ENCODE measurements at places on chromosomes 13 and 19.

- DNase-seq, result no peak
These were observed 157.7 kb downstream of the ZNF536 start for GRCh38 chr19:30529876-30530275.

- DNase-seq, result no peak
These were observed 599 bp upstream of the ARHGEF7 start for GRCh38 chr13:111114362-111115060.

GRCh38 chr19:58380037-58380661, 681 bp downstream of the ZNF837 start:
- peak; percentile 10 for DNase-seq

DNA sequence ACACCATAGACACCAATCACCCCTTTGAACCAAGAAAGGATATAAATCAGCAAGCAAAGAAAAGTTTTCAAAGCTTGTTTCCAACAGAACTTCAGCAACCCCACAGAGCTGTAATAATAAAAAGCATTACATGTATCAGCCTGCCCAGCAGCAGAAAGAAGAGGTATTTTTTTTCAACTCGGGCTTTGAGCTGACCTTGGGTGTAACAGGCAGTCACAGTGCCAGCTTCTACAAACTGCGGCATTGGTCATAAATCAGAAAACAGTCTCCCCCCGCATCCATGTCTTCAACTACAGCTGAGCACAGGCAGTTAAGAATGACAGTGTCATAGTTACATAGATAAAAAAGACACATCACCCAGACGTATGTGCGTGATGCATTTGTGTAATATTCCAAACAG, 671.0 kb upstream of the SLITRK1 start:
- no peak for DNase-seq

- no peak for DNase-seq
These were observed 822.5 kb upstream of the SLITRK5 start for GRCh38 chr13:86848716-86849115.

DNA sequence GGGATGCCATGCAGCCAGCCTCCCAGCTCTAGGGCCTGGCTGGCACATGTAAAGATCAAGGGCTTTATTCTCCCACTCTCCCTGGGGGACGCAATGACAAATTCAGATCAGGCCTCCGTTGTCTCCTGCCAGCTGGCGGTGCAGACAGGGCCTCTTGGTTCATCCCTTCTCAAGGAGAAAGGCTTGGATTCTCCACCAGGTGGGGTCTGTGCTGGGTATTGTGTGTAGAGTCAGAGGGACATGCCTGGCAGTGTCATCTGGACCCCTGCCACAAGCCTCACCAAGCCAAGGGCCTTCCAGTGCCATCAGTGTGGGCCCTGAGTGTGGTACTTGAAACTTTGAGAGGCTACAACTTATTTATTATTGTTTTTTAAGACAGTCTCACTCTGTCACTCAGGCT, 8.4 kb upstream of the PTPRS start:
- no peak for DNase-seq

GRCh38 chr19:32129141-32129540, 216.3 kb upstream of the ZNF507 start:
- no peak for DNase-seq

GRCh38 chr13:113077953-113078901, 27.4 kb upstream of the F7 start:
- DNase-seq, result no peak

DNA sequence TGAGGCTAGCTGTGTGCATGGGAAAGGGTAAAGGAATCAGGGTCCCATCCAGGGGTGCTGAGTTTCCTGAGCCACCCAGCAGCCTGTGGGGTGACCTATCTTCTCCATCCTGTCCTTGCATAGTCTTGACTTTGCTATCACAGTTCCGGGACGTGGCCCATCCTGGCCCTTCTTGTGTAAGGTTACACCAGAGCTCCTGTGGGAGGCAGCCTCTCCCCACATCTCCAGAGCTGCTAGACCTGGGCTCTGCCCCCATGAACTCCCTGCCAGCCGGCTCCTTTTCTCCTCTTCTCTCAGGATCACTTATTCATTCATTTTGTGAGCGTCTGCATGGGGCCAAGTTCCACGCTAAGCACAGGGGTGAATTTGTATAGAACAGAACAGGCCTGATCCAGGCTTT, 238.9 kb downstream of the TSHZ3 start:
- DNase-seq, result no peak

GRCh38 chr13:109680288-109680687, 106.1 kb downstream of the IRS2 start:
- no peak for DNase-seq

- DNase-seq, result no peak
These were observed 10.6 kb upstream of the TLE2 start for GRCh38 chr19:3039641-3040077.

- no peak for DNase-seq
These were observed 2.7 kb upstream of the MAP2K7 start for GRCh38 chr19:7900931-7901330.

DNA sequence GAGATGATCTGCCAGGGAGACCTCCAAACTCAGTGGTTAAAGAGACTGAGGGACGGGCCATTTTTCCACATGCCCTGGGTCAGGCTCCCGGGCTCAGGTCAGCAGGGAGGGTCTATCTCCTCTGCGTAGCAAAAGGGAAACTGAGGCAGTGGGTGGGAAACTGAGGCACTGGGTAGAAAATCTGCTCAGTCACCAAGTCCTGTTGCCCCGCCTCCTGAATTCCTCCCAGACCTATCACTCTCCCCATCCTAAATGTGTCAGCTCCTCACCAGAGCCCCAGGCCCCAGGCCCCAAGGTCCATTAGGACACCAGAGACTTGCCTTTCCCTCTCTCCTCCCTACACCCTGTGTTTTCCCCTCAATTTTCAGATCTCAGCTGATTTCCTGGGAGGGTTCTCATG, 2.4 kb downstream of the CD320 start:
- no peak for DNase-seq

DNA sequence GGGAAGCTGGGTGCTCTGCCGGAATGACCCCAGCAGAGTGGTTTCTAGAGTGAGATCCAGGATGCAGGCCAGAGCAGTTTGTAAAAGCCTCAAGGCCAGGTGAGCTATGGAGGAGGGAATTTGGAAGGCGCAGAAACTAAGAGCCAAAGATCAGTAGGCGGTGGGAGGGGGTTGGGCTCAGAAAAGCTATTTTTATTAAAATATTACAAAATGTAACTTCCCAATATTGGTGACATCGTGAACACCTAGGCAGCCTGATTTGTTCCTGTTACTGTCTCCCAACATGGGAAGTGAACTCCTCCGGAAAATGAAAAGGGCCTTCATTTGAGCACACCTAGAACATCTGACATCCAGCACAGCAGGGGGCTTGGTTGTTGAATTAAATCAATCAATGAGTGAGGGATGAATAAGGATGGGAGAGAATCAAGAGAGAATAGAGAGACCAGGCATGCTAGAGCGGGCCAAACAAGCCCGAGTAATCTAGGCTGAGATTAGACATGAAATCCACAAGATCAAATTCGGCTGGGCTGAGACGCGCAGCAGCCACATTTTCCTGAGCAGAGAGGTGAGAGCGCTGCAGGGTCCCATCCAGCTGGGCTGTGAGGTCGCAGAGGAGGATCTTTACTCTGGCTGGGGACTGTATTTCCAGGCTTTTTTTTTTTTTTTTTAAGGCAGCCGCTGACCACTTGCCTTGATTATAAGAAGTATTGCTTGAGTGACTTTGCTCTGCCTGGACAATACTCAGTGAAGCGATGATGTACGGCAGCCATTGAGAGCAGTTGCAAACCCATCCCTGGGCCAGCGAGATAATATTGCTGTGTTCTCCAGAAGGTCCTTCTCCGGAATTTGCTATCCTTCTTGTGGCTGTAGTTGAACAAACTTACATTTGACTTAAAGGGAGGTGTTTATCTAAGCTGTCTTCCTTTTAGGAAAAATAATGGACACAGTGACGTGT, 178.0 kb upstream of the KL start:
- DNase-seq, result no peak

- no peak for DNase-seq
These were observed 18.1 kb downstream of the DHRS12 start for GRCh38 chr13:51785712-51786424.

- DNase-seq, result no peak
These were observed 132.7 kb downstream of the ZDHHC20 start for GRCh38 chr13:21326155-21327031.

GRCh38 chr13:48542581-48543341, 9.9 kb upstream of the RCBTB2 start:
- DNase-seq, result no peak

DNA sequence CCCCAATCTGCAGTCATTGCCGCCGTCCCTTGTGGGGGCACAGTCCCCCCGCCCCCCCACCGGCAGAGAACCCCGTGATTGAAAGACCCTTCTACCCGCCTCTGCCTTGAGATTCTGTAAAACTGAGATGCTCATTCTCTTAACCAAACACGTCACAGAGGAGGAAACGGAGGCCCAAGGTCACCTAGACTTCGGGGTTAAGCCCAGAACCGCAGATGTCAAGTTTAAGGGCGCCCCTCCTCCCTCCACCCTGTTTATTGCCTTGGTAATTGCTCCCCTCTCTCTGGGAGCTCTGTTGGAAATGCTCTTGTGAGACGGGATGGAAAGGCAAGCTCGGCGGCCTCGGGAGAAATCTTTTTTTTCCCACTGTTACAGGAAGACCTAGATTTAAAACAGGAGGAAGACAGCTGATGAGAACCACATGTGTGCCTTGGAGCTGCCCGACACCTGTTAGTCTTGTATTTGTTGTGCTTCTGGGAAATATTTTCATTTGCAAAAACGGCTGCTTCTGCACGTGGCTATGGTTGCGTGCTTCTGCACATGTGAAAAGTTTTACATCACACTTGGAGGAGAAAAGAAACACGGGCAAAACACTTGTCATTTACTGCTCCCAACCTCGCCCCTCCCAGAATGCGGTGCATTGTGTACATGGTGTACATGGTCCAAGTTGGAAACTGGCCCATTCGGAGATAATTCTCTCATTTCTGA, 1.1 kb upstream of the MED26 start:
- no peak for DNase-seq

- no peak for DNase-seq
These were observed 67.5 kb downstream of the STARD13 start for GRCh38 chr13:33218020-33218419.

GRCh38 chr19:43798546-43799409, 3.5 kb downstream of the LYPD5 start:
- DNase-seq, result peak; percentile 47

DNA sequence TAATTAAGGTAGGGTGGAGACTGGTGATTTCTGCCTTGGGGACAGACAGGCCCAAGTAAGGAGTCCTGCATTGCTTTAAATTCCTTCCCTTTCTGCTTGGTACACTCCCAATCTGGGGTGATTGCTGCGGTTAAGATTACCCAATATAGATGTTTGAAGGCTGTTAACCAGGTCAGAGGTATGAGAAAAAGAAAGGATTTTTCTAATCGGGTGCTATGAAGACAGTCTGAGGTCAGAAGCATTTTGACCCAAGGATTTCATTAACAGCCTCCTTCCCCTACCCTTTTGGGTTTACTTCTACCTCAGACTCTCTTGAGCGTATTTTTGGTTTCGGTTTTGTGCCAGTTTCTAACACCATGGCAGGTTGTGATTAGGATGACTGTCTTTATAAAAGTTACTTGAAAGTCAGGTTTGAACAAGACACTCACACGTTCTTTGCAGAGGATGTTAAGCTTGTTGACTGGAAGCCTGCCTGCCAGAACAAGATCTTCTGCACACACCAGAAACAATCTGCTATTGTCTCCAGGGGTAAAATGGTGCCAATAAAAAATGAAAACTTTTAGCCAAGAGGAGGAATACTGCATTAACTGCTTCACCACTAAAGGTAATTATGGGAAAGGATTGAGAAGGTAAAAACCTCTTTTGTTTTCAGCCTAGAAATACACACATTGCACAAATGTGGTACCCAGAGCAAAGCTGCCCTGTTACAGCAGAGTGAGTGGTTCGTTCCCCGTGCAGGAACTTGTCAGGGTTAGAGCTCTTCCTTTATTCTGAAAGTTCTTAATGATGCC, 108.8 kb downstream of the NDFIP2 start:
- DNase-seq, result no peak

DNA sequence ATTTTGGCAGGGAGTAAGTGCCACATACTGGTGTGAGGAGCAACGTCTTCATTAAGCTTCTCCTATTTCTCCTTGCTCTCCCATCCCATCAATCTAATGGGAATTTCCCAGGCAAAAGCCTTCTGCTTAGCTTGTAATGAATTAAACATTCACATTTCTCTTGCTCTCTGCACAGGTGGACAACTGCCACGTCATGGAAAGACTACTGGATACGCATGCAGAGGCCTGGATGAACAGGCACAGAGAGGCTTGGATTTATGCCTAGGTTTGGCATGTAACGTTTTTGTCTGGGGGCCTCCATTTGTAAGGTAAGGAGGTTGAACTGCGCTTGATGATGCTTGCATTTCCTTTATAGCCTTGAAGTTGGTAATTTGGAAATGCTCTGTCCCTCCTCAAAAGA, 374.8 kb downstream of the KLF12 start:
- no peak for DNase-seq

Measured in activated effector memory CD4-positive, alpha-beta T cell treated with Interleukin-2 at 50 U/mL for 16 hours (primary cell).